ENCODE measurements at places on chromosomes 6 and 20.

DNA sequence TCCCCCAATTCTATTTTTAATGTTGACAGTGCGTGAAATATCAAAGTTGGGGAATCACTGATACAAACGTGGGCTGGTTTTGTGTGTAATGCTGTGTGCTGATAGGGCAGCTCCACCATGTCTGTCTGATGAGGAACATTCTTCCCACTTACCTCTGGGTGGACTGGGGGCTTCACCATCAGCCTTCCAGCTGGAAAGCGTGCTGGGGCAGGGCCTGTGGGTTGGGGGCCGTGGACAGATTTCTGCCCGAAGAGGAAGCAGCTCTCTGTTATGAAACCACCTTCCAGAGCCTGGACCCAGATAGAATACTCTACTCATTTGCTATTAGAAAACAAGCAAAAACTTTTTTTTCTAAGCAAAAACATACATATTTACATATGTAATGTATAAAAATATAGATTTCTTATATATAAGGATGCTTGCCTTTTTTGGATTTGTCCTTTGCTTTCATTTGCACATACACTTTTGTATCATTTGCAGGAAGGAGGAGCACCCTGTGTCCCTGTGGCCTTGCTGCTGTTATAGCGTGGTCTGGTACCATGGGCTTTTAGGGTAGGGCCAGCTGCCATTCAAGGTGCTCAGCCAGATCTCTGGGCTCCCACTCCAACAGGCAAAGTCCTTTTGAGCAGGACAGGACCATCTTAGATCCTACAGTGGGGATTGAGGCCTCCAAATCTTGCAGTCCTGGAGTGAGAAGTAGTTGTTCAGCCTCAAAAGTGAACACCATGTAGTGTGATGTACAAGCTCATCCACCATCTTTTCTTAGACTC lies 48.1 kb downstream of the DUSP22 start:
- DNase-seq, result no peak

GRCh38 chr6:22300273-22300998 lies 3.6 kb upstream of the PRL start:
- no peak for DNase-seq

- no peak for DNase-seq
Measured at GRCh38 chr6:148999501-148999900, 252.7 kb downstream of the UST start.

DNA sequence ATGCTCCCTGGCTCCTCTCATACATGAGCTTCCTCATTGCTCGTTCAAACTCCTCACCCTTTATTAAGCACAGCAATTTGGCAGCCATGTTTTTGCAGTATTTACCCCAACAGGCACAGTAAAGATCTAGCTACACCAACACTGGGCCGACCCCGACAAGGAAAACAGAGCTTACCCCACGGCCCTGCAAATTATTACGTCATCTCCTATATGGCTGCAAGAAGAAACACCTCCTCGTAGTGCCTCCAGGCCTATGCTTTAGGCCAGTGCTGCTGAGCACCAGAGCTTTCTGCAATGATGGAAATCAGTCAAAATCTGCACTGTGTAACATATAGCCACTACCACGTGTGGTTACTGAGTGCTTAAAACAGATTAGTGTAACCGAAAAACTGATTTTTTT lies 26.7 kb downstream of the TMC2 start:
- DNase-seq, result no peak

GRCh38 chr6:7073821-7074525 lies 33.8 kb upstream of the RREB1 start:
- no peak for DNase-seq

GRCh38 chr6:49515485-49516146 lies 15.9 kb downstream of the GLYATL3 start:
- no peak for DNase-seq

- DNase-seq, result no peak
Measured at GRCh38 chr20:3046677-3047462, 1.0 kb downstream of the MRPS26 start.

DNA sequence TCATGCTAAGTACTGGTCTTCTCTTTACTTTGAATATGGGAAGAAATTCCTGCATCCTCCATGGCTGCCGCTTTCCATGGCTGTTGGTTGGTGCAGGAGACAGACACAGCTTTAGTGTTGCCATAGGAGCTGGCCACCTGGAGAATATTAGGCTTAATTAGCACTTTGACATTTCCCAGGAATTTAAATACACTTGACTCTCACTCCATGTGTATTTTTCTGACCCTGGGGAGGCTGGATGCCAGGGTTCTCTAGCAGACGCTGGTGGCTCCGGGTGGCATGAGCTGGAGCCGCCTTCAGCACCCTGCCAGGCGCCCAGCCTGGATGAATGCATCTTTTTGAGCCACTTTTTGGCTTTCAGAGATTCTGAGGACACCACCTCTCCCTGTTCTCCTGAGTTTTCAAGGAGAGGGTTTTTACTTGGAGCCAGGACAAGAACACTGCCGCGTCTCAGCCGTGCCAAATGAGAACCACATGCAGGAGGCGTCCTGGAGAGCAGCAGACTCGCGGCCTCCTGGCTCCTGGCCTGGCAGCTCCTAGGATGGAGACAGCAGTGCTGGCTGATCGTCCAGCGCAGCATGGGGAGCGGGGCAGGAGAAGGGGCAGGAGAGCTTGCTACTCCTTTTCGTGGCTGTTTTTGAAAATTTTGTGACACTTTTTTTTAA lies 258.8 kb downstream of the SMOC2 start:
- DNase-seq, result no peak

DNA sequence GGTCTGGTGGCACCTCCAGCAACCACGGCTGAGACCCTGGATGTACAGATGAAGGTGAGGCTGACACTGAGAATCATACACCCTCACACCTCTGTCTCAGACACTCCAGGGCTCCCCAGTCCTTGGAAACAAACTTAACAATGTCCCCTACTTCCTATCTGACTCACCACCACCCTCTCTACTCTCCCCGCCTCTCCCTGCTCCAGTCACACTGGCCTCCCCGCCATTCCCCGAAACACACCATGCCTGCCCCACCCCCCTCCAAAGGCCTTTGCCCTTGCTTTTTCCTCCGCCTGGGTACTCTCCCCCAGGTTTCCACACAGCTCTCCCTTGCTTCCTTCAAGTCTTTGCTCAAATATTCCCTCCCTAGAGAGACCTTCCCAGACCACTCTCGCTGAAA lies 16.3 kb downstream of the BPI start:
- no peak for DNase-seq

- no peak for DNase-seq
Measured at GRCh38 chr20:21681234-21681921, 24.1 kb upstream of the PAX1 start.

DNA sequence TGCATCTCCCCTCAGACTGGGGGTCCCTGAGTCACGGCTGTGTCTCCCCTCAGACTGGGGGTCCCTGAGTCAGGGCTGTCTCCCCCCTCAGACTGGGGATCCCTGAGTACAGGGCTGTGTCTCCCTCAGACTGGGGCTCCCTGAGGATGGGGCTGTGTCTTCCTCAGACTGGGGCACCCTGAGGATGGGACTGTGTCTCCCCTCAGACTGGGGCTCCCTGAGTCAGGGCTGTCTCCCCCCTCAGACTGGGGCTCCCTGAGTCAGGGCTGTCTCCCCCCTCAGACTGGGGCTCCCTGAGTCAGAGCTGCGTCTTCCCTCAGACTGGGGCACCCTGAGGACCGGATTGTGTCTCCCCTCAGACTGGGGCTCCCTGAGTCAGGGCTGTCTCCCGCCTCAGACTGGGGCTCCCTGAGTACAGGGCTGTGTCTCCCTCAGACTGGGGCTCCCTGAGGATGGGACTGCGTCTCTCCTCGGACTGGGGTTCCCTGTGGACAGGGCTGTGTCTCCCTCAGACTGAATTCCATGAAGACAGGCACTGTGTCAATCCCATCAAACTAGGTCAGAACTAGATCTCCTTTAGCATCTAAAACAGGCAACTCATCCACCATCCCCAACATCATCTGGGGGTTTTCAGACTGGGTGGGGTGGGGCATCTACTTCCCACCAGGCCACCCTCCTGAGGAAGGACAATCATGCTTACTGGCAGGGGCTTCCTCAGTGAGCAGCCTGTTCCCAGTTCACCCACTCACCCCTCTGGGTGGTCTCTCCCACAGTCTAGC lies 60.7 kb downstream of the MRPL14 start:
- DNase-seq, result no peak

- DNase-seq, result no peak
Measured at GRCh38 chr20:52454660-52455059, 263.1 kb upstream of the ZFP64 start.

DNA sequence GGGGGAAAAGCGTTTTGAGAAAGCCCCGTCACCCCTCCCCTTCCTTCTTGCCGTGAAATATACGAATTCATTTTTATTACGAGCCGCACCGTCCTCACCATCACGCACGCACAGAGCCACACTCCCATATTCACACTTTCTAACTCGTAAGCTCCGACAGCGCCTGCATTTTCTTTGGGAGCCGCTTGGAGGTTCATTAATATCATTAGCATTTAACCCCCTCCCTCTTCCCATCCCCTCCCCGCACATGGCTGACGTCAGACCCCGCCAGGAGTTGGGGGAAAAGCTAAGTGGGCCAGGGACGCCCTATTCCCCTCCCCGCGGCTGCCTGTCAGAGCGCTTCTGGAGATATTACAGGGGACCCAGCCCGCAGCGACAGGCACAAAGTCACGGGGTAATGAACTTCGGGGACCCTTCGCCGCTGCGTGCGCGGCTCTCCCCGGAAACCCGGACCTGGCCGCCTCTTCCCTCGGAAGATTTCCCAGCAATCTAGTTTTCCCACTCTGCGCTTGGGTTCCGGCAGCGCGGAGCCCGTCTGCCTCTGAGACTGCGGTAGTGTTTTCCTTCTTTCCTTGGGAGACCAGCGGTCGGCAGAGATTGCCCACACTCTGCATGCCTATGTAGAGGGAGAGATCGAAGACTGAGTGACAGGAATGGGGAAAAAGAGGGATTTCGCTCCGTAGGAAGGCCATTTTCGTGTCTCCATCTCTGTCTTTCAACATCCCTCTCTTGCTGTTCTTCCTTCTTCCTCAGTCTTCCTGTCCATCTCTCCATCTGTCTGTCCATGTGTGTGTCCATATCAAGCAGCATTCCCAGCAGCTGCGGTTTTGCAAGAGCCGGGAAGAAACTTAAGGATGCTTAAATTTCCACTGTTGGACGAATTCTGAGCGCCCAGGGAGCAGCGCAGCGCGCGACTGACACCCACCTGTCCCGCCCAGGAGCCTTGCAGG lies at the start of gene NR2E1:
Gene NR2E1 (plus strand): TSS at position 309 of the 950 bp plus-strand sequence. CDS start 744 bp downstream, outside the sequence.
- DNase-seq, result no peak

- no peak for DNase-seq
Measured at GRCh38 chr20:10637563-10637962, 36.2 kb downstream of the JAG1 start.

- DNase-seq, result no peak
Measured at GRCh38 chr20:39916236-39916765, 772.7 kb downstream of the MAFB start.

DNA sequence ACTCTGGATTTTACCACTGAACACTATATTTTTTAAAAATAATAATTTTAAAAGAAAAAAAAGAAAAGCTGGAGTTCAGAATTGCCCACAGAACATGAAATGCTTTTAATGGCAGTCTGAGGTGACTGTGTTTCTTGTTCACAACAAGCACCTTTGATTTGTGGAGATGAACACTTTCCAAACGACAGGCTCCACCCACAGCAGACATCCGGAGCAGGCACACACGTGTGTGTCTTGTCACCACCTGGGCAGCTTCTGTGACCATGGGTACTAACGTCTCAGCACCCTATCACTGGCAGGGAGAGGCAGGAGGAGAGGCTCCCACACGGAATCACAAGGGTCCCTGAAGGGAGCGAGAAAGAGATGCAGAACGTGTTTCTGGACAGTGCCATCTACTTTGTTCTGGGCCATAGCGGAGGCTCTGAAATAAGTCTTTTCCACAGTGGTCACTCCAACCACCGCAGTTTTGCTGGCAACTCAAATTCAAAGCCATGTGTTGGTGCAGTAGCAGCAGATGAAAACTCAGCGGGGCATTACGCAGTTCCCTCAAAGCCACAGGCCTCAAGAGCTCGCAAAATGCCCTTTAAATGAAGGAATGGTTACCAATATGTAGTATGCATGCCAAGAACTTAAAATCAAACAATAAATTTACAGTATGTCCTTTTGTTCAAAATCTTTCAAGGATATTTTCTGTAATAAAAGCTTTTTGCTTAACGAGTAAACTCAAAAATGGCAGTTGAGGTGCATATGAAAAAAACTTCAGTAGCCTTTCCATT lies 242.2 kb downstream of the FOXC1 start:
- DNase-seq, result no peak

GRCh38 chr6:165689699-165690098 lies 26.7 kb upstream of the PDE10A start:
- no peak for DNase-seq

DNA sequence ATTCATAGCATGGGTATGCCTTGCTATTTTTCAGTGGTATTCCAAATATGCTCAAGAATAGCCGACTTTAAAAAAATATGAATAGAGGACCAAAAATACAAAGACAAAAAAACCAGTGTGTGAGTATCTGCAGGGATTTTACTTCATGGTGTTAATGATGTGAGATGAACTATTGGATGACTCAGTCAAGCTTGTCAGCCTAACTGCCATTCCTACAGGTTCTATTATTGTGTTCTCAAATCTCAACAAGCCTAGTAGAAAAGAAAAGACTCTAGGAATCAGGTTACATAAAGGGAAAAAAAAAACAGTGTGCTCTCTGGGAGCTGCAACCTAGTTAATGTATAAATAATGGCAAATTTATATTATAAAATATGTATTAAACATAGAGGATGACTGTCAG lies 588.4 kb upstream of the BTBD3 start:
- no peak for DNase-seq

DNA sequence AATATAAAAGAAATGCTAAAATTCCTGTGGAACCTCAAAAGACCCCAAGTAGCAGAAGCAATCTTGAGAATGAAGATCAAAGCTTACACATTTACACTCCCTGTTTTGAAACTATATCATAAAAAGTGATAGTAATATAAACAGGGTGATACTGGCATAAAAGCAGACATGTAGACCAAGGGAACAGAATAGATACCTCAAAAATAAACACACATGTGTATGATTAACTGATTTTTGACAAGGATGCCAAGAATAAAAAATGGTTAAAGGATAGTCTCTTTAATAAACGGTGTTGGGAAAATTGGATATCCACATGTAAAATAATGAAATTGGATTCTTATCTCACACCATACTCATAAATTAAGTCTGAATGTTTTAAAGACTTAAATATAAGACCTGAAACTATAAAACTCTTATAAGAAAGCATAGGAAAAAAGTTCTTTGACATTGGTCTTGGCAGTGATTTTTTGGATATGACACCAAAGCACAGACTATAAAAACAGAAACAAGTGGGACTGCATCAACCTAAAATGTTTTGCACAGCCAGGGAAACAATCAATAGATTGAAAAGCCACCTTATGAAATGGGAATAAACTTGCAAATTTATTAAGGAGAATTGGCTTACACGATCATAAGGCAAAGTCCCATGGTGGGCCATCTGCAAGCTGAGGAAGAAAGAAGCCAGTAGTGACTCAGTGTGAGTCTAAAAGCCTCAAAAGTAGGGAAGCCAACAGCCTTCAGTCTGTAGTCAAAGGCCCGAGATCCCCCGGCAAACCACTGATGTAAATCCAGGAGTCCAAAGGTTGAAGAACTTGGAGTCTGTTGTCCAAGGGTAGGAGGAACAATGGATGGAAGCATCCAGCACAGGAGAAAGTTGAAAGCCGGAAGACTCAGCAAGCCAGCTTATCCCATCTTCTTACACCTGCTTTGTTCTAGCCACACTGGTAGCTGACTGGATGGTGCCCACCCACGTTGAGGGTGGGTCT lies 144.3 kb downstream of the MEI4 start:
- no peak for DNase-seq

Data from esophagus squamous epithelium (tissue), 5 donors.